ENCODE measurements at places on chromosomes 4 and X.

DNA sequence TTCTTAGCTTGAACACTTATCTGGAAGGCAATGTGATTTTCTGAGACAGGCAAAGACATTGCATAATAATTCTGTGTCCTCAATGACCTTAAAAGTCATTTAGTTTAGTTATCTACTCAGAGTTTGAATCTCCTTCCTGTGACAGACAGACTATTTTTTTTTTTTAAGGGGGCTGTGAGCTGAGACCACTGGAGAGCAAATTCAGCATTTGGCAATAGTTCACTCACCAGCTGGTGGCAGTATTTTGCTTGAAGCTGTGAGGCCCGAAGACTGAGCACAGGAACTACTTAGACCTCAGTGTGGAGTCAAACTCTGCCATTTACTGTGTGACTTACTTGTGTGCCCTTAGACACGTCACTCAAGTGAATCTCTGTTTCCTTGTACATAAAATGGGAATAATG, 22.9 kb upstream of the CPE start:
- peak; percentile 26 for DNase-seq

GRCh38 chrX:24483596-24483995, 18.5 kb downstream of the PDK3 start:
- DNase-seq, result no peak

DNA sequence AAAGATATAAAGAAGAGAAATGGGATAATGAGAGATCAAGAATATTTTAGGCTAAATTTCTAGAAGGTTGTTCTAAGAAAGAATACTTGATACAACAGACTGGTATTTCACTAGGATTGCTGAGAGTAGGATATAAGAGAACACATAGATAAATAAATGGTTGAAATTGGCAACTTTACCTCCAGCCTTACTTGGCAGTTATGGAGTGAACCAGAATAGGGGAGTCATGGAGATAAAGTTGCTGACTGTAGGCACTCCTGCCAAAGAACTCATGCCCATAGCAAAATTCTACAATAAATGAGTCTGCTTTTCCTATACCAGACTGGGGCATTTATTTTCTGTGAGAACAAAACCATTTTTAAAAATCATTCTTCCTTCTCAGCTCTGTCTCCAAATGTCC, 26.4 kb upstream of the MMRN1 start:
- peak; percentile 57 for DNase-seq

GRCh38 chr4:78145622-78146021, 88.5 kb downstream of the FRAS1 start:
- DNase-seq, result no peak

All from hematopoietic multipotent progenitor cell treated with erythropoietin and hydrocortisone succinate and interleukin-3 and kit ligand, for 17 days (in vitro differentiated cells).